ENCODE measurements at places on chromosomes 16 and 17. TPM values are rescaled to one million over a fixed set of nuclear protein-coding genes. Genes with fewer than 3 reads are reported as not detected.

ZNF174 gene
- 8.5 TPM for polyA plus RNA-seq

DNA sequence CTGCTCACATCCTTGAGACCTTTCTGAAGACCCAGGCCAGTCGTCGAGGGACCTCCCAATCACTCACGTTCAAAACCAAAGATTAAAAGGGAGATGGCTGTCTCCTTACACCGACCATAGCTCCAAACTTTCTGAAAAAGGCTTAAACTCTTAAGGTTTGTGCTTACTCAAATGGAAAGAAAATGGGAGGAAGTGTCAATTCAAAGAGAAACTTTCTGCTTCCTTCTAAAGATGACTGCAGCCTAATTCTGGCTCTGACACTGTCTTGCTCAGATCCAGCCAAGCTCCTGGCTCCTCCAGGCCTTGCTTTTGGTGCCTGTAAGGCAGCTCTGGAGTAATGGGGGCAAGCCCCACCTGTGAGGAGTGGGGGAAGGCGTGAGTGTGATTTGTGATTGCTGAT is 54.9 kb upstream of the WSB1 start:
- no peak for DNase-seq

TM4SF5 gene
- polyA plus RNA-seq, result not detected

DNA sequence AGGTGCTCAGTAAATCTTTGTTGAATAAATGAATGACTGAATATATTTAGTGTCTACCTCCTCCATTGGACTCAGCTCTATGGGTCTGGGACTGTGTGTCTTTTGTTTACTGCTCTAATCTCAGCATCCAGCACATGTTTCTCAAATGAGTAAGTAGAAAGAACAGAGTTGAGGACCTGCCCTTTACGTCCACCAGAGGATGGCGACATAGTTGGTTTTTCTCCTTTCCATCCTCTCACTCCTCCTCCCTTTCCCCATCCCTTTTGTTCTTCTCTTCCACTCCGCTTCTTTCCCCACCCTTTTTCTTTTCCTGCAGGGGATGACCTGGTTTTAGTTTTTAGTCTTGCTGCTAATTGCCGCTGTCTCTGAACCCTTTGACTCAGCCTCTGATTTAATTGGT is 12.1 kb upstream of the CHP2 start:
- DNase-seq, result no peak

DNA sequence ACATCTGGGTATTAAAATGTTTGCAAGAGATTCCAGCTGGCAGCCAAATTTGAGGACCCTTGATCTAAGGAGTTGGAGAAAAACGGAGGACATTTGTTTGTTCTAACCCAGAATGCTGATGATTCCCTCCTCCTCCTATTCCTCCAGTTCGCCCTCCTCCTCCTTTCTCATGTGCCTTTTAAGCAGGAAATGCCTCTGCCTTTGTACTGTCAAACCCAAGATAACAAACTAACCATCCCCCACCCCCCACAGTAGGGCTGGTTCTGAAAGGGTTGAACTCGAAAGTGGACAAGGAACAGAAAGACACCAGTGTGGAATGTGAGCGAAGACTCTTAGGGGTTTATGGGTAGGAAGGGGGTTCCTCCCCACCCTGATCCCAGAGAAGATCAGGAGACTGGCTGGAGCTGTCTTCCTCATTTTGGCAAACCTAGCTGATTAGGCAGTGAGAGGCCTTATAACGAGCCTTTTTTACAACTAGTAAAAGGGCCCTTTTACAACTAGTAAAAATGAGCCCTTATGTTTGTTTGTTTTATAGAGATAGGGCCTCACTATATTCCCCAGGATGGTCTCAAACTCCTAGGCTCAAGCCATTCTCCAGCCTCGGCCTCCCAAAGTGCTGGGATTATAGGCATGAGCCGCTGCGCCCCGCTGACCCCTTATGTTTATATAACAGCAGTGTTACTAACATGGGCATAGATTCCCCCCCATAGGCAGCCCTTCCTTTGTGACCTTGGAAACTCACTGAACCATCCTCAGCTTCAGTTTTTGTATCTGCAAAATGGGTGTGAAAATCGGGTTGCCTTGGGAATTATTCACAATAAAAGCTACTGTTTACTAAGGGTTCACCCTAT is 975 bp downstream of the CHD9 start:
- DNase-seq, result no peak

- DNase-seq, result no peak
Observed at GRCh38 chr16:24538756-24539294, 541 bp upstream of the RBBP6 start.

GRCh38 chr16:56204816-56205215 is 13.5 kb downstream of the GNAO1 start:
- DNase-seq, result no peak

DNA sequence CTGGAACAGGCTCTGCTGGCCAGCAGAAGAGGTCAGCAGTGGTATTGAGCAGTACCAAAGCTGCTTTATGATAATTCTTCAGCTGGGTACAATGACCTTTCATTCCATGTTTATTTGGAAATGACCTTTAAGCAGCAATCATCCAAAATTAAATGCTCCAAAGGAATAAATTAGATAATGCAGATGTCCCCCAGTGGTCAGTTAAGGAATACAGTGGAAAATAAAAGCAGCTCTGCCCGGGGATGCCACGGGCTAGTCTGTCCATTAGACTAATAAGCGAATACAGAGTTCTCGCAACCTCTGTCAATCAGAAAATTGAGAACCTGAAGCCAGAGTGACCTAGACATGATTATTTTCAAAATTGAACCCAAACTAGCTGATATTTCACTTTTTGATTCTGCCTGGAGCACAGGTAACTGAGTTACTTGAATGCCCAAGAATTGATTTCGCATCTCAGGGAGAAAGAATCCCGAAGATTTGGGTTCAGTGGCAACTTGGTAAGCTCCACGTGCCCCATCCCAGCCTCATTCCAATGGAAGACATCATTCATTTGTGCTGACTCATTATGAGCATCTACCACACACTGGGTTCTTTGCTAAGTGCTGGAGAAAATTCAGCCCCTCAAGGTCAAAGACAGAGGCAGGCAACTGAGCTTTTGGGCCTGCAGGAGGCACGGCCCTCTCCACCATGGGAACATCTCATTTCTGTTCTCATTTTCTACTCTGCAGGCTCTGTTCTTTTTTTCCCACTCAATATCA is 34.4 kb upstream of the SLC39A11 start:
- no peak for DNase-seq

- DNase-seq, result no peak
Observed at GRCh38 chr17:33811984-33812577, 443.0 kb upstream of the CCL2 start.

- no peak for DNase-seq
Observed at GRCh38 chr16:6804461-6804860, 528.2 kb upstream of the RBFOX1 start.

SRCIN1 gene
- polyA plus RNA-seq, result not detected

DNA sequence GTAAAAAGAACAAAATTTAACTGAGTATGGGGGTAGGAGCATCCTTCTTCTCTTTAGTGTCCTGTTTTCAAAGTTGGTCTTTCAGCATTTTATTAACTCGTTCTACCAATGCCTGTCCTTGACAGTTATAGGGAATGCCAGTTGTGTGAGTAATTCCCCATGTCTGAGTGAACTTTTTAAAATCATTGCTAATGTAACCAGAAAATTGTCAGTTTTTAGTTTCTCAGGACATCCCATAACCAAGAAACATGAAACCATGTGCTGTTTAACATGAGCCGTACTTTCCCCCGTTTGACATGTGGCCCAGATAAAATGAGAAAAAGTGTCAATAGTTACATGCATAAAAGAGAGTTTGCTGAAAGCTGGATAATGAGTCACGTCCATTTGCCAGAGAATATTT is 71.4 kb upstream of the ARL4D start:
- DNase-seq, result no peak

- DNase-seq, result peak; percentile 51
Observed at GRCh38 chr17:732067-732901, at the start of gene TLCD3A. TSS of gene TLCD3A (plus strand) at chr17:732596. CDS start at chr17:732648, 52 bp downstream.

CD2BP2 gene
- polyA plus RNA-seq, result 39.9 TPM

KLHL10 gene
- polyA plus RNA-seq, result 0.15 TPM

C1QL1 gene
- not detected for polyA plus RNA-seq

DNA sequence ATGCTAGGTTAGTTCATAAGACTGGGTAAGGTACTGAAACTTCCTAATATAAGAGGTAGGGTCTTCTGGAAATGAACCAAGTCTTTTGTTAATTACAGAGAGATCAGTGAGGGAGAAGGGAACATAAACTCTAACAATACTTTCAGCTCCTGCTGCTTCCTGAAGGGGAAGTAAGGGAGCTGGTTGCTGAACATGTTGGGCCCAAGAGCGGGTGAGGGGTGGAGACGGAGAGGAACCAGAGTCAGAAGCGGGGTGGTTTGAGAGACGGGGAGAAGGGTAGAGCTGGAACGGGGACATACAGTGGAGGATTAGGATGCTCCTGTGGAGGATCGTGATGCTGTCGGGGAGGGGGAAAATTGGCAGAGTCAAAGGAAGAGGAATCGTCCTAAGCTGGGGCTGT is 11.5 kb upstream of the ZNF747 start:
- no peak for DNase-seq

DNA sequence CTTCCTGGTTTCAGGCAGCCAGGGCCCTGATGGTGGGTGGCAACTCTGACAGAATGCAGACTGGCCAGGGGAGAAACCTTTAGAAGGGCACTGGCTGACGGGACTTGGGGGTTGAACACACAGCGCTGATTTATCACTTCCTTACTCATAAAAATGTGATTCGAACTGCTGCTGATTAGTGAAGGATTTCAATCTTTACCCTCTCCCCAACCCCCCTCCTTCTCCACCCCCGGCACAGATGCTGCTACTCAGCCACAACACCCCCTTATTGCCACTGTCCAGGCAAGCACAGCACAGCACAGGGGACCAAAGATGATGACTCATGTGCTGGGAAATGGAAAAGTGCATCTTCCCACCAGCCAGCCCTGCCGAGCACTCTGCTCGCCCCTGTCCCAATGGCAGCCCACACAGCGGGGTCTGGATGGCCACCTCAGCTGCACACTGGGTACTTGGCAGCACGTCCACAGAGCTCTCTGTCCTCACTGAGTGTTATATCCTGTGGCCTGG is 70.1 kb downstream of the SMG6 start:
- DNase-seq, result no peak

GRCh38 chr17:9893411-9894012 is 11.6 kb downstream of the RCVRN start:
- DNase-seq, result no peak

TBC1D3K gene
- polyA plus RNA-seq, result not detected

DNA sequence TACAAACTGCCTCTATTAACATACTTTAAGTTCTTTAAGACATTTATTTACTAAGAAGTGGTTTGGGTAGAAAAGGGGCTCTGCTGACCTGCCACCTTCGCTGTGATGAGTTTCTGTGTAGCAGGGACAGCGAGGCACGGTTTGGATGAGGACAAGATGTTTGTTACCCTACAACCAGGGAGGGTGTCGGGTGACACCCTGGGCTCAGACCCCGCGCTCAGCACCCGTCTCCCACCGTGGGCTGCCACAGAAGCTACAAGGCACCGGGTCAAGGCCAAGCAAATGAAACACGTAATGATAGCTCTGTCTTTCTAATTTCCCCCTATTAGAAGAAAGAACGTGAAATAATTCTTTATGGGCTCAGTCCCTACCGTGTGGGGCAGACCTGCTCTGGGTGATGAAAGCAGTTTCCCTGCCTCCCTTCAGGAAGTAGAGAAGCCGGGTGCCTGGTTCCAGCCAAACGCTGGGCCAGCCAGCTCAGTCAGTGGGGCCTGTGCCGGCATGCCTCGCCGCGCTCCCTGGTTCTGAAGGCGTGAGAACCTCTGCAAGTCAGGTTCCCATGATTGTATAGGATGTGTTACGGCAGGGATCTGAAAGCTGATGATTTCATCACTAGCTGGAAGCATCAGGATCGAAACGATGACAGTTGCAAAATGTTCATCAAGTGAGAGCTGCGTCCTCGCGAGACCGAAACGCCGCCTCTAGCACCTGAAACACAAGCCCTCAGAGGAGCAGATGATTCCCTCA is 3.9 kb downstream of the ZNF750 start:
- no peak for DNase-seq

- no peak for DNase-seq
Observed at GRCh38 chr17:76920364-76921139, 52.3 kb downstream of the MGAT5B start.

DNA sequence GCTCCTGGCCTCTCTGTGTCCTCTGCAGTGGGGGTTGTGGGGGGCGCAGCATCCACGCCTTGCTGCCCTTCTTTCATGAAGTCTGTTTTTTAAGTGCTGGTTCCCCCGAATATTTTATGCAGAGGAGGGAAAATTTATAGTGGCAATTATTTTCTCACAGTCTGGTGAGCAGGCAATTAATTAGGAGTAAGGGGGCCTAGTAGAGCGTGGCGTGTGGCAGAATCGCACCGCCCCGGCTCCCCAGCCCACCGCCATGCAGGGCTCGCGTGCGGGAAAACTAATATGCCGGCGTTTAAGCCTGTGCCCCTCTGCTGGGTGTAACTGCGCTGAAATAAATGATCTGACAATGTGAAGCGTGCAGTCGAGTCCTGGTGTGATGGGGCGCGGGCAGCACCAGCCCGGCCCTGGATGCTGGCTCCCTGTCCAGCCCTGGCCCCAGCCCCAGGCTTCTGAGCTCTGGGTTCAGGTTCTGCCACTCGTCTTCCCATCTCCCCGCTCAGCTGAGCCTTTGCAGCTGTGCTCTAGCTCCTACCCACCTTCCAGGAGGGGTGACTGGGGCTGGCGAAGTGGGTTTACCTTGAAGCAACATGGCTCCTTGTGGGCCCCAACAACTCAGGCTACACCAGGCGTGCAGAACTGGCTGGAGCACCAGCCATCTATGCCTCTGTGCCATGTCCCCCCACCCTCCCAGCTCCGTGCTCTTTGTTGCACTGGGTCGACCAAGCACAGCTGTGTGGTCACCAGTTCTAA is 13.8 kb downstream of the ENGASE start:
- no peak for DNase-seq

DNA sequence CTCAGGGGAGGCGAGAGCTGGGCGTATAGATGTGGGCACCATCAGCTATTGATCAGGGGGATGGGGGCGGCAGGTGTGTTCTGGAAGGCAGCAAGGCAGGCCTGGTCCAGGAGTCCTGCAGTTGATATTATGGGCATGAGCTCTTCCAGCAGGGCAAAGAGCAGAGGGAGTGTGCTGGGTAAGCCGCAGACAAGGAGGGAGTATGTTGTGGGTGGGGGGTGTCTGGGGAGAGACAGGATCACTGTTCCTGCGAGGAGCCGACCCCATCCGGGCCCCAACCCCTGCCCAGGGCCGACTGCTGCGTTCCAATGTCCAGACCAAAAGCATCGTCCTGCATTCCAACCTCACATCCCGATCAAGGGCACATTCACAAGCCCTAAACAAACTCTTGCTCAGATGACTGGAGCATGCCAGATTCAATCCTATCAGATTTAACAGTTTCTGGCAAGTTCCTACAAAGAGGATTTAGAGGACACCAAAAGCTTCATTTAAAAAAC is 9.2 kb downstream of the MXRA7 start:
- DNase-seq, result no peak

DNA sequence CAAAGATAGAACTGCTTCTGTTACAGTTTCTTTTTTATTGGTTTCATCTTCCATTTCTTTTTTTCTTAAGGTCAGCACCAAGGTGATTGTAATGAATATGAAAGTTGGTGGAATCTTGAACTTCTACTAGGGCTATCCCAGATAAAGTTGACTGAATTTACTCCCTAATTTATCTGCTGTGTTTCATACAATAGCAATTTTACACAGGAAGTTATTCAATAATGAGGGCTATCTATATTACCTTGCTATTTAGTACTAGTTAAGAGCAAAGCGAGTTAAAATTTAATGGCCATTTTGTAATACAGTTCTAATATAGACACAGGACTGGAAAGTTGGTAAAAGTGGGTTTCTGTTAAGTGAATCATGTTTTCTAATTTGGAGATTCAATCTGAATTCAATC is 24.1 kb downstream of the USP10 start:
- no peak for DNase-seq

Data from immature natural killer cell (primary cell).